ENCODE measurements at places on chromosomes 1 and 21.

- DNase-seq, result no peak
These were observed 36.3 kb upstream of the FAM3B start for GRCh38 chr21:41280115-41280919.

DNA sequence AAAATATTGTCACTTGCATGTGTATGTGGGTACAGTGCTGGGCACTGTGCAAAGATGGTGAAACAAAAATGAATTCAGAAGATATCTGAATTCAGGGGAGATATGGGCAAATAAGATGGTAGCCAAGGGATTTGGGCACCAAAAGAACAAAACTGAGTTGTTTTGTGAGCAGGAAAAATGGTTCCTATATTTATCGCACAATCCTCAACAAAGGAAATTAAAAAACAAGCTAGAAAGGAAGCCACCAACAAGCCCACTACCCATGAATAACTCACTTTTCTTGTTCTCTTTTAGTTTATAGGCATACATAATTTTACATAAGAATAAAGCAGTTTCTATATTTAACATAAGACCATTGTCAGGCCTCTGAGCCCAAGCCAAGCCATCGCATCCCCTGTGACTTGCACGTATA, 40.7 kb upstream of the VASH2 start:
- DNase-seq, result no peak

GRCh38 chr1:3676581-3677470, 24.5 kb downstream of the TP73 start:
- no peak for DNase-seq

GRCh38 chr21:35616090-35616489, 444.2 kb downstream of the SETD4 start:
- DNase-seq, result no peak

- no peak for DNase-seq
These were observed 56.0 kb upstream of the ABCG1 start for GRCh38 chr21:42162831-42163510.

GRCh38 chr1:158020886-158021620, 27.6 kb downstream of the KIRREL1 start:
- no peak for DNase-seq

GRCh38 chr1:215748431-215748830, 181.3 kb downstream of the KCTD3 start:
- DNase-seq, result no peak

- DNase-seq, result no peak
These were observed 19.3 kb downstream of the IARS2 start for GRCh38 chr1:220113136-220113695.

DNA sequence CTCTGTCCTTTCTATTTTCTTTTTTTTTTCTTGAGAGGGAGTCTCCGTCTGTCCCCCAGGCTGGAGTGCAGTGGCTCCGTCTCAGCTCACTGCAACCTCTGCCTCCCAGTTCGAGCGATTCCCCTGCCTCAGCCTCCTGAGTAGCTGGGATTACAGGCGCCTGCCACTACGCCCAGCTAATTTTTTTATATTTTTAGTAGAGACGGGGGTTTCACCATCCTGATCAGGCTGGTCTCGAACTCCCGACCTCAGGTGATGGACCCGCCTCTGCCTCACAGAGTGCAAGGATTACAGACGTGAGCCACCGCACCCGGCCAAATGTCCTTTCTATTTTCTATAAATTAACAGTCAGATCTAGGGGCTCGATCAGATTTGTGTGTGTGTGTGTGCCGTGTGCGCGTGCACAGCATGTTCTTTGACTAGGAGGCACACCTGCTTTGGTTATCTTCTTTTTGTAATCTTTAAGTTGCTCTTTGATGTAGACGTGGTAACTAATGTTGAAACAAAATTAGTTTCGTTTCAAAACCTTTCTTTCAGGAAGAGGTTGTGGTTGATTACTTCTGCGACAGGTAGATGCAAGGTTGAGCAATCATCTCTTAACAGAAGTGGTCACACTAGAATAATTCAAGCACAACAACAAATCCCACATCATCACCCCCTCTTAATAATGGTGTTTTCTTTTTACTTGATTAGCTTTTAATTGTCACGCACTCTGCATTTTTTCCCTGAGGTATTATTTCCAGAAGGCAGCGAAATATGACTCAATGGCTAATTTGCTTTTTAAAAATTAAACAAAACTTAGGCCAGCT, 779 bp upstream of the DEGS1 start:
- peak; percentile 16 for DNase-seq

GRCh38 chr1:223853275-223853674, 7.5 kb upstream of the TP53BP2 start:
- no peak for DNase-seq

- no peak for DNase-seq
These were observed 777.8 kb upstream of the PRMT6 start for GRCh38 chr1:106278716-106279115.
